Melanocyte of skin (primary cell): ENCODE measurements at places on chromosomes 4 and X. TPM values are rescaled to one million over a fixed set of nuclear protein-coding genes. Genes with fewer than 3 reads are reported as not detected.

The SRPX2 gene
- total RNA-seq = 7.3 and 11.0 TPM in 2 replicates

The DIPK2B gene
- total RNA-seq = not detected in 2 replicates

The FGF13 gene
- total RNA-seq = 0.69 and 2.2 TPM in 2 replicates

The CCDC120 gene
- total RNA-seq = 0.62 and 1.3 TPM in 2 replicates

The FABP2 gene
- not detected in 2 replicates for total RNA-seq

The CT47B1 gene
- total RNA-seq = not detected in 2 replicates

The HSFX2 gene
- total RNA-seq = not detected in 2 replicates

The ADH7 gene
- total RNA-seq = not detected in 2 replicates

The NLRP2B gene
- total RNA-seq = not detected in 2 replicates

The DAPP1 gene
- total RNA-seq = not detected in 2 replicates

The PNCK gene
- 0.33 and 1.2 TPM in 2 replicates for total RNA-seq

The JADE3 gene
- 4.7 and 6.3 TPM in 2 replicates for total RNA-seq

The SHROOM2 gene
- total RNA-seq = 2.1 and 20.0 TPM in 2 replicates

The PDE6B gene
- 0.73 and 2.8 TPM in 2 replicates for total RNA-seq

The TIGD4 gene
- total RNA-seq = 1.7 and 1.8 TPM in 2 replicates

The TRIM61 gene
- 5.5 and 8.4 TPM in 2 replicates for total RNA-seq

The ZCCHC18 gene
- under 0.01 and 3.2 TPM in 2 replicates for total RNA-seq

The STAP1 gene
- total RNA-seq = not detected in 2 replicates

The ZFP92 gene
- total RNA-seq = 0.62 and 0.67 TPM in 2 replicates

The UGT2A3 gene
- total RNA-seq = not detected in 2 replicates

The CPE gene
- 0.34 and 0.36 TPM in 2 replicates for total RNA-seq

The SCRG1 gene
- 0.36 TPM in 1 of 2 replicates, not detected in the other for total RNA-seq

The GUCY1B1 gene
- 1.5 and 1.7 TPM in 2 replicates for total RNA-seq

The ANK2 gene
- 19.6 and 44.1 TPM in 2 replicates for total RNA-seq

The GABRE gene
- total RNA-seq = 0.36 TPM in 1 of 2 replicates, not detected in the other

The ARL9 gene
- 1.1 and 2.4 TPM in 2 replicates for total RNA-seq

The MBNL3 gene
- 4.5 and 8.0 TPM in 2 replicates for total RNA-seq
